ENCODE measurements at places on chromosomes 2 and 18. TPM values are rescaled to one million over a fixed set of nuclear protein-coding genes. Genes with fewer than 3 reads are reported as not detected.
A peak's percentile ranks its signal among the peaks of the same experiment; 100 is the strongest.

Gene TSPYL6
- total RNA-seq: not detected

- H3K4me3 ChIP-seq: no peak overlapping the region
- H3K4me1 ChIP-seq: no peaks in the 10 kb centered on the region
- H3K27ac ChIP-seq: no peak overlapping the region
- no peak for DNase-seq
- H3K27me3 ChIP-seq: no peaks in the 10 kb centered on the region
- no peaks in the 10 kb centered on the region for H3K36me3 ChIP-seq
Measured at GRCh38 chr2:103121106-103121505, 359.3 kb downstream of the TMEM182 start.

DNA sequence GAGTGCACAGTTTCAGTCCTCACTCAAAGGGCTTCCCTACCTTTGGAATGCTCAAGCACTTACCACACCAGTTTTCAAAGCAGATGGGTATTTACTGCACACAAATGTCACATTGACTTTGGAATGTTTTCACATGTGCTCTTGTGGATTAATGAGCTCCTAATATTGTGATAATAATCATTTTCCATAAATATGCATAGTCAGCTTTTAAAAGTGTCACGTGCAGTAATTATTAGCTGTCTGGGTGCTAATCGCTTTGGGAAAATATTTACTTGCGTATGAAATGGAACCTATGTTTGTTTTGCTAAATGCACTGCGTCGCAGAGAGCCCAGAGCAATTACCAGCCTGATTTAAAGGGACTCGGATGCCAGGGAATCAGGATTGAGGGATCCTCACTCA lies 229.3 kb downstream of the SMAD2 start:
- H3K36me3 ChIP-seq: no peaks in the 10 kb centered on the region
- peaks cover 18% of the 10 kb centered on the region for H3K27me3 ChIP-seq
- no peak overlapping the region for H3K4me3 ChIP-seq
- no peak overlapping the region for H3K27ac ChIP-seq
- H3K4me1 ChIP-seq: no peaks in the 10 kb centered on the region
- no peak for DNase-seq

- H3K27ac ChIP-seq: no peak overlapping the region
- peaks cover 24% of the 10 kb centered on the region for H3K4me1 ChIP-seq
- H3K4me3 ChIP-seq: no peak overlapping the region
- H3K36me3 ChIP-seq: no peaks in the 10 kb centered on the region
- no peaks in the 10 kb centered on the region for H3K27me3 ChIP-seq
Measured at GRCh38 chr2:113253453-113253852, 25.3 kb downstream of the PAX8 start.

DNA sequence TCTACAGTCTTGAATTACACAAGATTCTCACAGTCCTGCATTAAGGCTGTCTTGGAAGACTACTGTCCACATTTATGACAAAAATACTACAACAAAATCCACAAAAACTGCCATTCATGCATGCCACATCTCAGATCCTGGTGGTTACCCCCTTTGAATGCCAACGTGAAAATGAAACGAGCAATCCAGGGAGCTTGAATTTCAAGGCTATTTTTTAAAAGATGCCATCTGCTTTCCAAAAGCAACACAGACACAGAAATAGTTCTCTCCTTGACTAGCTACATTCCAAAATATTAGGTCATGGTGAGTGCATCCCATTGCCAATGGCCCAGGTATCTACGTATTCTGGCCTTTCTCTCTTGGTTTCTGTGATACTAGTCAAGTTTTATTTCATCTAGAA lies 36.3 kb downstream of the IRS1 start:
- peaks cover 38% of the 10 kb centered on the region for H3K4me1 ChIP-seq
- H3K27me3 ChIP-seq: no peaks in the 10 kb centered on the region
- H3K27ac ChIP-seq: peak overlapping the region; percentile 36
- H3K4me3 ChIP-seq: no peak overlapping the region
- DNase-seq: no peak

GRCh38 chr18:56224669-56225561 lies 413.5 kb downstream of the TXNL1 start:
- no peak for DNase-seq
- H3K4me3 ChIP-seq: no peak overlapping the region
- H3K27ac ChIP-seq: no peak overlapping the region
- H3K27me3 ChIP-seq: no peaks in the 10 kb centered on the region
